Activated CD4-positive, alpha-beta T cell treated with anti-CD3 and anti-CD28 coated beads, Interleukin-2, amount 10 ng/mL, durations not matched to agents 24 days and 14 days (primary cell): ENCODE measurements at places on chromosomes 12 and 14. TPM values are rescaled to one million over a fixed set of nuclear protein-coding genes. Genes with fewer than 3 reads are reported as not detected.

RTL1 gene
- total RNA-seq, result not detected in 2 replicates

KRT73 gene
- total RNA-seq, result 0.09 TPM in 1 of 2 replicates, not detected in the other

HOXC5 gene
- not detected in 2 replicates for total RNA-seq

SPIC gene
- total RNA-seq, result not detected in 2 replicates

AGAP2 gene
- total RNA-seq, result 27.1 and 28.2 TPM in 2 replicates

GRIP1 gene
- 0.26 and 0.40 TPM in 2 replicates for total RNA-seq

RFX4 gene
- total RNA-seq, result not detected in 2 replicates

FOXN4 gene
- total RNA-seq, result not detected in 2 replicates

DNA sequence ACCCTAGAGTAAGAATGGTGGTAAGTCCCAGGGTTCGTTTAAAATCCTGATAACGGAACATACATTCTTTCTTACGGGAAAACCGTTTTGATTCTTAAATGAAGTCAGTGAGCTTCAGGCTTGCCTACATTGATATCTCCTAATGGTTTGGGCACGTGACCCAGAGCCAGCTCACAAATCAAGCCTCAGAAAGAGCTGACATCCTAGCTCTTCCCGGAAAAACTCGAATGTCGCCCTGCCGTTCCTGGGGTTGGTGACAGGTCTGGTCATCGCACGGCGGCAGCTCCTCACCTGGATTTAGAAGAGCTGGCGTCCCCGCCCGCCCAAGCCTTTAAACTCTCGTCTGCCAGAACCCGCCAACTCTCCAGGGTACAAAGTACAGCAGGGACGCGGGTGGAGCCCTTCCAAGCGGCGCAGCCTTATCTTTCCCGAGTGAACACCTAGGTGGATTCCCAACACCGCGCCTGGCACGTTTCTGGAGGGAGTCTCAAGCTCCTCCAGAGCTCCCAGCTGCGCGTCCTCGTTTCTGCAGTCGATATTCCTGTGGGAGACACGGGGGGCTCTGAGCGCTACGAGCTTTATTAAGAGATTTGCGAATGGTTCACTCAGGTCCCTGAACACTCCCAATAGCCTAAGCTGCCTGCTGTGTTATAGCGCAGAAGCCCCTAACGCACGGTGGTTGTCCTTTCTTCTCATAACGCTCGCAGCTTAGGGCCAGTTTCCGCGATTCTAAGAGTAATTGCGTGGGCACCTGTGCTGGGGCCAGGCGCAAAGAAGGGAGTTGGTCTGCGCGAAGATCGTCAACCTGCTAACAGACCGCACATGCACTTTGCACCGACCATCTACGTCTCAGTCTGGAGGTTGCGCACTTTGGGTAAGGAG is at the start of gene SSTR1:
SSTR1 (plus strand) TSS at position 169 of the 882 bp plus-strand sequence. CDS start 1,486 bp downstream, outside the sequence.
- H3K27me3 ChIP-seq, result peaks cover 57% of the 10 kb centered on the region
- no peak for DNase-seq
- peaks cover 3% of the 10 kb centered on the region for H3K4me1 ChIP-seq
- peaks cover 2% of the 10 kb centered on the region for H3K36me3 ChIP-seq
- no peak within 1 kb of the TSS for H3K27ac ChIP-seq
- no peak within 1 kb of the TSS for H3K4me3 ChIP-seq

- no peak for DNase-seq
- H3K4me3 ChIP-seq, result no peak overlapping the region
- no peaks in the 10 kb centered on the region for H3K4me1 ChIP-seq
- H3K27me3 ChIP-seq, result no peaks in the 10 kb centered on the region
- no peaks in the 10 kb centered on the region for H3K36me3 ChIP-seq
These were observed 331.1 kb upstream of the FKBP4 start for GRCh38 chr12:2463719-2464118.

DNA sequence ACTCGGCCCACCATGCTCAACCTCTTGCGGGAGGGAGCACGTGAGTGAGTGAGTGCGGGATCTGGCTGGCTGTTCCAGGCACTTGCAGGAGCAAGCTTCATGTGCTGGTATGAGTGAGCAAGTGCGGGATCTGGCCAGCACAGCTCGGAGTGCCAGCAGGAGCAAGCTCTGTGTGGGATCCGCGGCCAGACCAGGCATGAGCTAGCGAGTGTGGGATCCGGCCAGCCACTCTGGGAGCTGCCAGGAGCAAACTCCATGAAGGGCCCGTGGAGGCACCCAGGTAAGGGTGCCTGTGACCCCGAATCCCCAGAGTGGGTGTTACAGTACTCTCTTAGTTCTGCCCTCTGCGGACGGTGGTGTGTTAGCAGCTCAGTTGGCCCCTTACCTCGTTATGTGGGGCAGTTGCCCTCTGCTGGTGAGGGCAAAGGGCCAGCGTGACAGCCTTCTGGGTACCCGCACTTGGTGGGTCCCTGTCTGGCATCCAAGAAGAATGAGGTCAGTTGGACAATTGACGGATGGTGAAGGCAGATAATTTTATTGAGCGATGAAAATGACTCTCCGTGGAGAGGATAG is 38.3 kb downstream of the RAD51B start:
- peaks cover 5% of the 10 kb centered on the region for H3K4me1 ChIP-seq
- no peak overlapping the region for H3K4me3 ChIP-seq
- no peaks in the 10 kb centered on the region for H3K27me3 ChIP-seq
- peak; percentile 48 for DNase-seq

DNA sequence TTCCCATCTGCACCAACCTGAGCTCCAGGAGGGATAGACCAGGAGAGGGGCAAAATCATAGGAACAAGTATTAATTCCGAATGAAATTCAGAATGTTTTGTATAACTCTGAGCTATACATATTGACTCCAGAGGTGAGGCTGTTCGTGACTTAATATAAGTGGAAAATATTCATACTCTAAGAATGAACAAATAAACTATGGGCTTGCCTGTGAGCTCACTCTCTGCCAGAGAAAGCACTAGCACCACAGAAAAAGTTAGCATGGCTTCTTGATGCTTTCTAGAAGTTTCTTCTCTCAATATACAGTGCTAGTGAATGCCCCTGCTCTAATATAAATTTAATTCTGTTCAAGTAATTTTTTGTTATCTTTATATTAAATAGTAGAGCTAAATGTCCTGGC is 1536.4 kb upstream of the FLRT2 start:
- H3K27me3 ChIP-seq, result no peaks in the 10 kb centered on the region
- no peak overlapping the region for H3K4me3 ChIP-seq
- H3K4me1 ChIP-seq, result no peaks in the 10 kb centered on the region
- no peak overlapping the region for H3K27ac ChIP-seq

- H3K27ac ChIP-seq, result no peak overlapping the region
- no peak overlapping the region for H3K4me3 ChIP-seq
- DNase-seq, result peak; percentile 41
- no peaks in the 10 kb centered on the region for H3K36me3 ChIP-seq
These were observed 105.3 kb upstream of the RTL1 start for GRCh38 chr14:101008631-101009336.

DNA sequence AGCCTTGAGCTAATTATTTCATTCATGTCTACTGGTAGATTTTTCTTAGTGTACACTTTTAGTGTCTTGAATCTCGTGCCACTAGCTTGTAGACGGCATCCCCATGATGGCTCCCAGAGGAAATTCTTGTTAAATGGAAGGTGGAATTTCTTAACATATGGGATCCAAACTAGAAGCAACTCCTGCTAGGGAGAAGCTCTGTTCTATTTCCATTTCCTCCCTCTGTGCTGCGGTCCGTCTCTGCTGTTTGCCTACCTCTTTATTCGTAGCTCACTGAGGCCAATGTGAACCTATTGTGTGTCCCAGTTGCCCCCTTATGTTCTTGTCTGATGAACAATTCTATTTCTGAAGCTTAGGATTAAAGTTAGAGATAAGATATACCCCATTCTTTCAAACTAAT is 588 bp downstream of the PIK3C2G start:
- H3K4me3 ChIP-seq, result no peak overlapping the region
- no peaks in the 10 kb centered on the region for H3K36me3 ChIP-seq
- no peaks in the 10 kb centered on the region for H3K4me1 ChIP-seq
- H3K27ac ChIP-seq, result no peak overlapping the region
- DNase-seq, result no peak

- H3K27ac ChIP-seq, result no peak overlapping the region
- H3K4me3 ChIP-seq, result no peak overlapping the region
- DNase-seq, result no peak
- H3K27me3 ChIP-seq, result peaks cover 6% of the 10 kb centered on the region
- H3K4me1 ChIP-seq, result peaks cover 24% of the 10 kb centered on the region
- no peaks in the 10 kb centered on the region for H3K36me3 ChIP-seq
These were observed 4.9 kb upstream of the RIC8B start for GRCh38 chr12:106769546-106769945.

- no peaks in the 10 kb centered on the region for H3K27me3 ChIP-seq
- peak overlapping the region; percentile 93 for H3K27ac ChIP-seq
- peak; percentile 98 for DNase-seq
- peaks cover 8% of the 10 kb centered on the region for H3K36me3 ChIP-seq
- peaks cover 52% of the 10 kb centered on the region for H3K4me1 ChIP-seq
These were observed 464 bp upstream of the STRN3 start for GRCh38 chr14:31026450-31027235.

DNA sequence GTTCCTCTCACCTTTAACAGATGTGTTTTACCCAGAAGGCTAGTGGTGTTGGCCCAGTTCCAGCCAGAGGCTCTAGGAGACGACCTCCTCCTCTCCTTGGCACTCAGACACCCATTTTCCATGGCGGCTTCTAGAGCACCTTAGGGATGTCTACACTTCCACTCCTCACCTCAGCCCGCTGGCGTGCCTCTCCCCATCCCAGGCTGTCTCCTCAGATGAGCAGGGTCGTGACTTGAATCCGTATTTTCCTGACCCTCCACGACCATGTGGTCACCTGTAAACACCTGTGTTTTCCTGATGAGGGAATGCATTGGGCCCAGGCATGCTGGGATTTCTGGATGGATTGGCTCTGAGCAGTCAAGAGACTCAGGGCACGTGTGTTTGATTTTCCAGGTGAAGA is 21.8 kb upstream of the RIN3 start:
- no peak overlapping the region for H3K4me3 ChIP-seq
- peaks cover 20% of the 10 kb centered on the region for H3K27me3 ChIP-seq
- H3K4me1 ChIP-seq, result no peaks in the 10 kb centered on the region
- no peaks in the 10 kb centered on the region for H3K36me3 ChIP-seq
- H3K27ac ChIP-seq, result no peak overlapping the region

DNA sequence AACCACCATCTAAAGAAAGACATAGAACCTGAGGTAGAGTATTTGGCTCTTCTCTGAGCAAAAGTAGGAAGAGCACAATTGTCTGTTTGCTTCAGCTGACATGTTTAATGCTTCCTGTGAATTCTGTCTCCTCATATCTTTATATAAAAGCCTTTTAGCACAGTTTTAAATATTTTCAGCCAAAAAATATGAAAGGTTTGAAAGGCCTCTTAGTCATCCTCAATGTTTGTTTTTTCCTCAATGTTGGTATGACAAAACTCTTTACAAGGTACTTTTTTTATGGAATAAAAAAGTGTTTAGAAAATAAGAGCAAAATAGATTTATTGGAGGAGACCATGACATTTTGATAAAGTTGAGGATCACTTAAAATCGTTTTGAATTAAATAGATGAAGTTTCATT is 360.9 kb downstream of the NAV3 start:
- no peak overlapping the region for H3K4me3 ChIP-seq
- DNase-seq, result no peak
- no peaks in the 10 kb centered on the region for H3K4me1 ChIP-seq
- no peaks in the 10 kb centered on the region for H3K27me3 ChIP-seq

DNA sequence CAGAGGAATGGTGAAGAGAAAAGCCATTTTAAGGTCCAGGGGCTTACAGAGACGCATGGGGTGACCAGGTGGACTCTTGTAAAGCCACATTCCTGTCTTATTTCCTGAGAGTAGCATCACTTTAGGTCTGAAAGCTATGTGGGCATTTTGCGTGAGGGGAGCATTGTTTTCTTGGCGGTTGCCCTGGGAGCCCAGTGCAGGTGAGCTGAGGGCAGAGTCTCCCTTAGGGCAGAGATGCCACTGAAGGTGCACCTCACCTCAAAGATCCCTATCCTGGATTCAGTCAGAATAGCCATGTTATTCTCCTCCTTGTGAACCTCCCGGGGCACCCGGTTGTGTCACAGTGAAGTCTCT is 12.4 kb downstream of the GLRX5 start:
- H3K4me3 ChIP-seq, result no peak overlapping the region
- no peaks in the 10 kb centered on the region for H3K27me3 ChIP-seq
- H3K4me1 ChIP-seq, result peaks cover 4% of the 10 kb centered on the region
- H3K27ac ChIP-seq, result no peak overlapping the region
- no peak for DNase-seq

DNA sequence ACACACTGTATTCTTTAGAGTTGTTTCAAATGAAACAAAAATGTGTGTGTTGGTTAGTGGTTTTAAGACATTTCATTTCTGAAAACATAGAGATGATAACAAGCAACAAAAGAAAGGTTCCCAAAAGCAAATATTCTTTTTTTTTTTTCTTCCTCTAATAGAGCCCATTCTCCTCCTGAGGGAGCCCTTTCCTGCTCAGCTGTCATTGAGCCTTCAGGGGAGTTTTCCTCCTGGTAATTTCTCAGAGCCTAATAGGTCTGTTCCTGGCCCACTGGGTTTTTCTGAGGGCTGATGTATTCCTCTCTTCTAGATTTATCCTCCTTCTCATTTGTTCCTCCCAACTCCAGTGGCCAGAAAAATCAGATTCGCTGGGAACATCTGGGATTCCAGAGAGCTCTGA is 654.5 kb downstream of the NOVA1 start:
- H3K27me3 ChIP-seq, result no peaks in the 10 kb centered on the region
- no peak overlapping the region for H3K4me3 ChIP-seq
- no peaks in the 10 kb centered on the region for H3K36me3 ChIP-seq
- H3K4me1 ChIP-seq, result no peaks in the 10 kb centered on the region

- no peak overlapping the region for H3K27ac ChIP-seq
- no peaks in the 10 kb centered on the region for H3K27me3 ChIP-seq
- no peak for DNase-seq
- H3K36me3 ChIP-seq, result peaks cover 8% of the 10 kb centered on the region
- peaks cover 3% of the 10 kb centered on the region for H3K4me1 ChIP-seq
These were observed 106.9 kb downstream of the RFLNA start for GRCh38 chr12:124401704-124402221.

GRCh38 chr14:99030454-99030853 is 241.5 kb downstream of the BCL11B start:
- no peaks in the 10 kb centered on the region for H3K36me3 ChIP-seq
- no peak overlapping the region for H3K4me3 ChIP-seq
- H3K4me1 ChIP-seq, result peaks cover 5% of the 10 kb centered on the region
- no peak overlapping the region for H3K27ac ChIP-seq

DNA sequence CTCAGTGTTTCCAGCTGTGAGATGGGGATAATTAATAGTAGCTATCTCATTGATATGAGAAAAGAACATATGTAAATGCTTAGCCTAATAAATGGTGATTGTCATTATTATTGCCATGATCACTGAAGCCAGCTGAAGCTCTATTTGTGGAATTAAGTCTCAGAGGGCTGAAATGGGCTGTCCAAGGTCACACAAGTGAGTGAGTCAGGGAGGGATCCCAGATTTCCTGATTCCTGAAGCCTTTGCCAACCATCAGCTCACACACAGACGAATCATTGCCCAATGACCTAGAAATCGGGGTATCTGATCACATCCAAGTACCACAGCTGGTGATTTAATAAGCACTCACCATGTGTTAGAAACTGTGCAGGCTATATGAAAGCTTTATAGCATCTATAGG is 21.6 kb upstream of the TMEM229B start:
- no peaks in the 10 kb centered on the region for H3K36me3 ChIP-seq
- no peak overlapping the region for H3K4me3 ChIP-seq
- no peak for DNase-seq
- H3K27me3 ChIP-seq, result peaks cover 45% of the 10 kb centered on the region

GRCh38 chr12:45184147-45184963 is 31.5 kb upstream of the ANO6 start:
- no peak overlapping the region for H3K27ac ChIP-seq
- no peak overlapping the region for H3K4me3 ChIP-seq
- peaks cover 5% of the 10 kb centered on the region for H3K36me3 ChIP-seq
- no peak for DNase-seq
- no peaks in the 10 kb centered on the region for H3K4me1 ChIP-seq
